ENCODE measurements at places on chromosomes 6 and 20.

DNA sequence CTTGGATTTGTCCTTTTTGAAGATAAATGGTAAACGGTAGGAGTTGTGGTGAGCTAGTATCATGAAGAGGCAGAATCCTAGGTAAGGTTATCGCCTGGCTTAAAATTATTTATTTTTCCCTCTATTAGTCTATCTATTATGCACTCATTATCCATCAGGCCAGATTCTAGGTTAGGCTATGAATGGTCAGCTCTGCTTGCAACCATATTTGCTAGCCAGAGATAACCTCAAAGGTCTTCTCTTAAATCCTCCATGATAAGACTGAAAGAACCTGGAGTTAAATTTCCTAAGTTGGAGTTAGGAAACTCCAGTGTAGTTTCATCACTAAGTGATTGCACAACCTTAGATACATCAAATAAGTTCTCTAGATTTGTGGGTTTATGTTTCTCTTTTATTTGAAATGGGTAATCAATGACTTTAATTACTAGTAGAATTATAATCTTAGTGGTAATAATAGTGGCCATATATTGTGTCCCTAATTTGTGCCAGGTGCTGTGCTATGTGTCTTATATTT lies 302.1 kb upstream of the RUNX2 start:
- no peak for DNase-seq

- DNase-seq = no peak
Observed at GRCh38 chr6:11970114-11970513, 42.0 kb upstream of the HIVEP1 start.

GRCh38 chr6:4812068-4812467 lies 35.9 kb downstream of the CDYL start:
- DNase-seq = no peak

- no peak for DNase-seq
Observed at GRCh38 chr20:4507288-4507719, 214.4 kb upstream of the PRND start.

DNA sequence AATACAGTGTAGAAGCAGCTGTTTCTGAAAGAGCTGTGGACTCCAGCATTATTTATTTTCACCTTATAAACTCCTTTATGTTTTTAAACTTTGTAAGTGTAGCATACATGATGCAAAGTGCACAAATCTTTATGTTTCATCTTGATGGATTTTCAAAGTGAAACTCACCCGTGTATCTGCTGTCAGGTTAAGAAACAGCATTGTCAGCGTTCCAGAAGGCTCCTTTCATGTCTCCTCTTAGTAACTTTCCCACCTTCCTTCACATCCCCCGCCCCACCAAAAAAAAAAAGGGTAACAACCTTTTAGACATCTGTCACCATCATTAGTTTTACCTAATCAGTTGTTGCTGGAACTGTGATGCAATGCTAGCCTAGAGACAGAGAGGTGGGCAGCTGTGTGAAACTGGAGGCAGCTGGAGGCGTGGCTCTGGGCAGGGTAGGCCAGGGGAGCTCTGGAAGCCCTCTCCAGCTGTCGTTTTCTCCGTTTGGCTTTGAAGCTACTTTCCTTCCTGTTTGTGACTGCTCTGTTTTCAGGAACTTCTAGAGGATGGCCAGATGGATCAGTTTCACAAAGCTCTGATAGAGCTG lies 7.2 kb downstream of the ACTR5 start:
- no peak for DNase-seq

DNA sequence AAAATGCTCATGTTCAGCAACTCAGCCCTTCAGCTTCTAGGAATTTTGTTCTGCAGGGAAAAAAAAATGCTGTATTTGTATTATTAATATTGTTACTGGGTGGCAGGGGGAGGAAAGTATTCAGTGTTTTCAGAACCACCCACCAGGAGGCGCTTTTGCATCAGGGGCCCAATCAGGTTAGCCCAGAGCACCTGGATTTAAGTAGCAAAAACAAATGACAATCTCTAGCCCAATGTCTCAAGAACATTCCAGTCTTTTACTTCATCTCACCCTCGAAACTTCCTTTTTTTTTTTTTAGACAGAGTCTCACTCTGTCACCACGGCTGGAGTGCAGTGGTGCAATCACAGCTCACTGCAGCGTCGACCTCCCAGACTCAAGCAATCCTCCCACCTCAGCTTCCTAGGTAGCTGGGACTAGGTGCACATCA lies 635 bp upstream of the C20orf203 start:
- DNase-seq = no peak

DNA sequence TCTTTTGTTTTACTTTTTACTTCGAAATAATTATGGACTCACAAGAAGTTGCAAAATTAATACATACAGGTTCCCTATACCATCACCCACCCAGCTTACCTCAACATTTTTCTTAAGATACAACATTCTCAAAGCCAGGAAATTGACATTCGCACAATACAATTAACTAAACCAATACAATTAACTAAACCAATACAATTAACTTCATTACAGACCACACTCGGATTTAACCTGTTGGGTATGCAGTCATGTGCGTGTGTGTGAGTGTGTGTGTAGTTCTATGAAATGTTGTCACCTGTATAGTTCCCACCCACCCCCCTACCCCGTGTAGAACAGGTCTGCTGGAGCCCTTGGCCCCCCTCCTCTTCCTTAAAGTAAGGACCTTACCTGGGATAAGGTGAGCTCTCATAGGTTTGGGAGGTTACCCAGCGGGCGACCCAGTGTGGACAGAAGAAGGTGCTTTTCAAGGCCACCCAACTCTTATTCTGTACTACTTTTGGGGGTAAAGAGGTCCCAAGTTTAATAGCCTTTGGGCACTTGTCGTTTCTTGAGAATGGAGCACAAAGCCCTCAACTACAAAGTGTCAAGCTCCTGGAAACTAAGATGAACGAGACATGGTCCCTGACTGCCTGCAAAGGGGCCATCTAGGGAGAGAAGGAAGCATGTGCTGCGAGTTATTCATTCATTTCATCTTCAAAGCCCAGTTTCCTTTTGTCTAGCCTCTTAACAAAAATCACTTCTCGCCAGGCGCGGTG lies 544 bp upstream of the STK38 start:
- DNase-seq = no peak

GRCh38 chr6:10449751-10450150 lies 34.9 kb upstream of the TFAP2A start:
- no peak for DNase-seq

- peak; percentile 64 for DNase-seq
Observed at GRCh38 chr6:164151161-164152120, 736.9 kb downstream of the QKI start.

- DNase-seq = no peak
Observed at GRCh38 chr6:90730151-90730673, 143.3 kb upstream of the MAP3K7 start.

- no peak for DNase-seq
Observed at GRCh38 chr6:3884007-3884745, 35.0 kb downstream of the FAM50B start.

All from heart right ventricle (tissue), 16 donors.